ENCODE measurements at places on chromosomes 7 and 10. TPM values are rescaled to one million over a fixed set of nuclear protein-coding genes. Genes with fewer than 3 reads are reported as not detected.

SGCE gene
- 146 TPM for polyA plus RNA-seq

DIP2C gene
- polyA plus RNA-seq = 26.3 TPM

SFRP5 gene
- 1.1 TPM for polyA plus RNA-seq

GRM3 gene
- not detected for polyA plus RNA-seq

HK1 gene
- 28.6 TPM for polyA plus RNA-seq

PGAM2 gene
- polyA plus RNA-seq = 366 TPM

ZMIZ2 gene
- 37.4 TPM for polyA plus RNA-seq

SP8 gene
- 0.04 TPM for polyA plus RNA-seq

- DNase-seq = no peak
These were observed 197.5 kb downstream of the C7orf25 start for GRCh38 chr7:42714356-42714755.

DNA sequence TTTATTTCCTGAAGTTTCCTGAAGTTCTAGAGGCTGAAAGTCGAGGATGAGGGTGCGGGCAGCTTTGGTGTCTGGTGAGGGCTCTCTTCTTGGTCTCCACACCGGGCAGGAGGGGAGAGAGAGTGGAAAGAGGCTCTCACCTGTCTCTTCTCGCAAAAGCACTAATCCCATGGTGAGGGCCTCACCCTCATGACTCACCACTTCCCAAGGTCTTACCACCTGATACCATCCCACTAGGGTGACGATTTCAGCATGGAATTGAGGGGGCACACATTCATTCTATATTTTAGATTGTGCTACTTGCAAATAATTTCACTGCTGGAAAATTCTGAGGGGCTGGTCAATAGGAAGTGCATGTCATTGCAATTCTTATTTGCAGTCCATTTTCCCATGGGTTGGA lies 292.9 kb downstream of the DPP6 start:
- no peak for DNase-seq

GRCh38 chr10:94225589-94225988 lies 137.2 kb downstream of the NOC3L start:
- no peak for DNase-seq

- DNase-seq = no peak
These were observed 40.5 kb downstream of the AP3M1 start for GRCh38 chr10:74110120-74110519.

DNA sequence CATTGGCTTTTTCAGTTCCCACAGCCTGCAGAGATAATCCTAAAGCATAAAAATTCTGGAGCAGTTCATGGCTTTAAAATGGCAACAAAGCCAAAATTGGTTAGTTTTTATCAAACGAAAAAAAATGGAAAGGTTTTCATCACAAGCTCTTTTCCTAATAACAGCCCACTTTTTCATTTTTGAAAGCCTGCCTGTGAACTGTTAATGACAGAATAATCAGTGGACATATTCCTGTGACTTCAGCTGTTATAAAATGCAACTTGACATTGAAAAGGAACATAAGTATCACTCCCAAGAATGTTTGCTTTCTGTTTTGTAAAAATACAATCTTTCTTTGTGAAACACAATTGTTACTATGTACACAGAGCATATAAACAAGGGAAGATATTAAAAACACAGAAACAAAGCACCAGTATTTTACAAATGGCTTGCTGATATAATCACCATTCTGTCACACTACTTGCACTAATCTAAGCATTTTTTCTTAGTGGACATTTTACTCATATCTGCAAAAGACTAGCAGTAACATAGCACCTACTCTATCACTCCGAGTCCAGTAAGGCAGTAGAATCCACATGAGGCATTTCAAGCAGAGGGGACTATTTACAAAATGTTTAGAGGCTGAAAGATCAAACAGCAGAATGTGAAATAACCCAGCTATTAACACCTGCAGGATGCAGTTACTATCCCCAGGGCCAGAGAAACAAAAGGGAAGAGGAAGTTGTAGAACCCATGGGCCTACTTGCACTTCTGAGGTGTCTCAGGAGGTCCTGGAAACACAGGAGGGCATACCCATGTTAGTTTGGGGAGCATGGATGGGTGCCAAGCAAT lies 26.4 kb downstream of the MACC1 start:
- DNase-seq = no peak

GRCh38 chr7:99083733-99084132 lies 60.2 kb downstream of the SMURF1 start:
- DNase-seq = no peak

GRCh38 chr7:137480401-137480800 lies 136.9 kb upstream of the PTN start:
- DNase-seq = no peak

- no peak for DNase-seq
These were observed 44.8 kb downstream of the CLIP2 start for GRCh38 chr7:74334030-74334429.

DNA sequence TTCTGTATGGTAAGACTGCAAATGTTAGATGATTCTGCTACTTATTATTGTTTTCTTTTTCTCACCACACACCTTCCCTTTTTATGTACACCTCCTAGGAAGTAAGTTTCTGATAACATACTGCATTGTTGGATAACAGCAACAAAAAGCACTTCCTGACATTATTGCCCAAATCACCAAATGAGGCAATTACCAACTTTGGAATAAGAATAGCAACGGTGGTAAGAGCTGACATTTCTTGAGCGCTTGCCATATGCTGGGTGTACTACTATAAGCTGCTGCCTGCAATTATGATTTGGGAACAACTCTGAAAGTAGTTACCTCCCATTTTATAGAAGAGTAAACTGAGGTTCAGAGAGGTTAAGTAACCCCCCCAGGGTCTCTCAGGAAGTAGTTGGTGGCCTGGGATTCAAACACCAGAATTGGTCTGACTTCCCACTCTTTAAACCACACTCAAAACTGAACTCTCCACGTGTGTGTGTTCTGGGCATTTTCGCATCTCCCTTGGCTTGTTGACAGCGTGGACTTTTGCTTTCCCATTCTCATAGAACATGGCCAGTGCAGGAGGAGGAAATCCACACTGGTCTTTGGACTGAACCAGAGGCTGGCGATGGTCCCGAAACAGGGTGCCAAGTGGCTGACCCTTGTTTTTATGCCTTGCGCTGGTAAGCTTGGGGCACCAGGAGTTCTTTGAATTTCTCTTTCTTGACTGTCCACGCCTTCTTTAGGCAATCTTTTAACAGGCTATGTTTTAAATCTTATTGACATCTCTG lies 71.4 kb downstream of the TCF7L2 start:
- no peak for DNase-seq

DNA sequence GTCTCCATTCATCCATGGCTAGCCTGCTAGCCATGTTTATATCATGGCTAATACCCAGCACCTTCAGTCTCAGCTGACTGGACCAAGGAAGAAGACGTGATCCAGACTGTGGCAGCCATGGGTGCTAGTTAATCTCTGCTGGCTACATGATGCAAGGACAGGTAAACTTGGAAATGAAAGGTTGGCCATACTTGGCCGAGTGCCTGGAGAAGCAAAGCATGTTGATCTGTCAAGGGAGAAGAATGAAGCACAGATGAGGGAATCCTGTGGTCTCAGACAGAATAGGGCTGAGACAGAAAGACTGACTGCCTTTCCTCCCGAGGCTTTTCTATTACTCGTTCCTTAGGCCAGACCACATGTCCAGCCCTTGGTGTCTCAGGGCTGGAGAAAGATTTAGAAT lies 41.1 kb downstream of the CPVL start:
- DNase-seq = no peak

DNA sequence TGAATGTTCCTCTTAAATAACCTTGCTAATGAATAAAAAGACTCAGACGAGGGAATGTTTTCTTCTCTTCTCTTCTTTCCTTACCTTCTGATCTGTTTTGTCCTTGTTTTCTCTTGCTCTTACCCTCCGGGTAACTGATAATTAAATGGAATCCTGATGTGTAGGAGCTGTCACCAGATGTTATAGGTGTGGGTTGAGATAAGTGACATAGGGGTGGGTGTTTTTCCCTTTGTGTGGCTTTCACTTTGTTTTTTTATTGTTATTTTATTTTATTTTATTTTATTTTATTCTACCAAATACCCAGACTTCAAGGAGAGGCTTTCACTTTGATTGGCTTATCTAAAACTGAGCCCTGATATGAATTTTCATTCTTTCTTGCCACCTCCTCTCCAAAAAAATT lies 25.5 kb downstream of the ANLN start:
- DNase-seq = no peak

DNA sequence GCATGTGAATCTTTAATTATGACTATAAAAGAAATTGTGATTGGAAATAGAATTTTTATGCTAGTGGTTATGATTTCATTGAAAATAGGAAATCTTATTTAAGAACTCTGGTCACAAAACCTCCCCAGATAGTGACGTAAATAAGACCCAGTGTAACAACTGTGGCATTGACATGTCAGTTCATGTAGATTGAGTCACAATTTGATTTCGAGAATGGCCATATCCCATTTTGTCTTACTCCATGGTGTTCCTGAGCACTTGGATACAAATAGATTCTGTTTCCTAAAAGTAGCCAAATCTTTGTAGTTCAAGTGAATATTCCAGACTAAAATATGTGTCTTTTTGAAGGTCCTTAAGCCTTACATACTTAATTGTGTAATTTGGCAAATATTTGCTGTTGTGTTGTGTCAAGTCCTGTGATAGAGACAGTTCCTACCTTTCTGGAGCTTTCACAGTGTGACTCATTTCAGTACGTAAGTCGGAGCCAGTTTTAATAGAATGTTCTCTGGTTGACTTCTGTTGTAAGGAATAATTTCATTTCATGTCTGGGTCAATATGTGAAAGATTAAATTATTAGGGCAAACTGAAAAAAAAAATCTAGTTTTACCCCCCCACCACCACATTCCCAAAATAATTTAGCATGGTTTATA lies 37.1 kb upstream of the TOMM7 start:
- no peak for DNase-seq

- DNase-seq = no peak
These were observed 81.0 kb downstream of the PPP1R3C start for GRCh38 chr10:91551856-91552255.
